ENCODE measurements at places on chromosomes 12 and 14.

GRCh38 chr12:132105467-132105866 is 38.7 kb downstream of the DDX51 start:
- DNase-seq: no peak

GRCh38 chr12:109680264-109681005 is 33.2 kb upstream of the FAM222A start:
- no peak for DNase-seq

DNA sequence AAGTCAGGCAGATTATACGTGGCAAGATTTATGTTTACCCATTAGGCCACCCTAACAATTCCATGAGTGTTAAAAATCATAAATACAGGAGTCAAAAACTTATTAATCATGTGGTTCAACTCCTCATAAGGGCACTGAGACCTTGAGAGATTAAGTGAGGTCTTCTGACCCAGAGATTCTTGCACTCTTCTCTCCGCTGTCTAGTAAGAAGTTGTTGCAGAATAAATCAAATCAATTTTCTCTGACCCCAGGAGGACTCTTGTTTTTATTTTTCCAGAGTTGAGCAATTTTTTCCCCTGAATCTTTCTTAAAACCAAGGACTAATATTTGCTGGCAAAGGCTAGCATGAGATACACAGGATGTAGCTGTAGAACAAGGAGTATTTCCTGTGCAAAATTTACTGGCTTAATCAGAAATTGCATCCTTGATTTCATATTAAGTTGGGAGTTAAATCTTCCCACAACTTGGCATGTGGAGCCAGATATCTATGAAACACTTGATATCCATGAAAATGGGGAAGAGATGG is 90.9 kb upstream of the PTHLH start:
- no peak for DNase-seq

DNA sequence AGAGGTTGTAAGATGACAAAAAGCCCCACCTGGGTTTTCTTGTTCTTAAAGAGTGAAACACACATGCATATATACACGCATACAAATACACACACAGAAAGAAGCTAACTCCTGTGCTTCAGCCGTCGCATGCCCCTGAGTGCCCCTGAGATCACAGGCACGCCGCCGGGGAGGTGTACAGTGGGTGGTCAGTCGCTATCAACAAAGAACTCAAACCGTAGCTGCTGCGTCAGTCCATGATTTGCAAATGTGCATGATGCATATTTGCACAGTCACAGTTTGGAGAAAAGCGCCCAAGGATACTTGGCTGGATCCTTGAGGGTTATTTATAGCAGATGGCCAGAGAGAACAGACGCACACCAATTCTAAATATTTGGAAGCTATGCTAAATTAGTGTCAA is 206.9 kb downstream of the TMEM132D start:
- no peak for DNase-seq

DNA sequence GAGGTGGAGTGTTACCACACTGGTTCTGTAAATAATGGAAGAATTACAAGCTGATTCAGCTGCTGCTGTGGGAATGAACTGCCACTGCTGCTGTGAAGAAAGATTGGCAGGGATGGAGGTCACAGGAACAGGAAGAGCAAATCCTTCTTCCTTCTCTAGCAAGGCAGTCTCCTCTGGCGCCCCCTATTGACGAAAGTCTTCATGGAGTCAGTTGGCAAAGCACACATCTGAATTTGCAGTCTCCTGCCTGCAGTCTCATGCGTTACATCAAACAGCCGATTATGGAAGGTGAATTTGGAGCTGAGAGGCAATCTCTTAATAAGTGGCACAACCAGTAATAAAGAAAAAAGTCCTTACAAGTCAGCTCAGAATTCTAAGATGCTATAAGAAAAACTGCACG is 106.0 kb upstream of the TMTC1 start:
- DNase-seq: no peak

DNA sequence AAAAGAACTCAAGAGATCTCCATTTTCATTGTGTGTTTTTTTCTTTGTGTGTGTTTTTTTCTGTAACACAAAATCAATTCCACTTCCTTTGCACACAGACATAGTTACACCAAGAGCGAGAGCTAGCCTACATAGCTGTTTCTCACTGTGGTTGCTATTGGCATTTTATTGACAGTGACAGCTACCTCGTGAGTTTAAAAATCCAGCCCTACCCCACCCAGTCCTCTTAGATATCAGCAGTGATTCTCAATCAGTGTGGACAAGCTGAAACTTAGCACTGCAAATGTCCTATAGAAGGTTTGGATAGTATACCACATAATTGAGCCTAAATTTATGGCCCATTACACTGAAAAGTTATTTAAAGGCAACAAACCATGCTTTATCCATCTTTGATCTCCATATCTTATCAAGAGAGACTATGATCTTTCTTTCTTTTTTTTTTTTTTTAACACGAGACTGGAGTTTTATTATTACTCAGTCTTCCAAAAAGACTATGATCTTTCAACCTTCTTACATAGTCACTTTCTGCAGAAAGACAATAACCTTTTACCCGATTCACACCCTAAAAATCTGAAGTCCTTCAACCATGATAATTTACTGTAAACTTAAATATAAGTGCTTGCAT is 46.8 kb downstream of the ATP2B1 start:
- no peak for DNase-seq

GRCh38 chr14:72907886-72908285 is 14.0 kb upstream of the DPF3 start:
- no peak for DNase-seq

DNA sequence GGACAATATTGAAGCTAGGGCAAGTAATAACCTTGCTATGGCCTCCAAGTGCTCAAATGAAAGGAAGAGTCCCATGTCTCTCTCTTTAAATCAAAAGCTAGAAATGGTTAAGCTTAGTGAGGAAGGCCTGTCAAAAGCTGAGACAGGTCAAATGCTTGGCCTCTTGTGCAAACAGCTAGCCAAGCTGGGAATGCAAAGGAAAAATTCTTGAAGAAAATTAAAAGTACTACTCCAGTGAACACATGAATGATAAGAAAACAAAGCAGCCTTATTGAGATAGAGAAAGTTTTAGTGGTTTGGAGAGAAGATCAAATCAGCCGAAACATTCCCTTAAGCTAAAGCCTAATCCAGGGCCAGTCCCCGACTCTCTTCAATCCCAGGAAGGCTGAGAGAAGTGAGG is 84.1 kb upstream of the PLEKHA5 start:
- DNase-seq: no peak

- DNase-seq: no peak
Observed at GRCh38 chr12:15808250-15808649, 19.1 kb upstream of the EPS8 start.

DNA sequence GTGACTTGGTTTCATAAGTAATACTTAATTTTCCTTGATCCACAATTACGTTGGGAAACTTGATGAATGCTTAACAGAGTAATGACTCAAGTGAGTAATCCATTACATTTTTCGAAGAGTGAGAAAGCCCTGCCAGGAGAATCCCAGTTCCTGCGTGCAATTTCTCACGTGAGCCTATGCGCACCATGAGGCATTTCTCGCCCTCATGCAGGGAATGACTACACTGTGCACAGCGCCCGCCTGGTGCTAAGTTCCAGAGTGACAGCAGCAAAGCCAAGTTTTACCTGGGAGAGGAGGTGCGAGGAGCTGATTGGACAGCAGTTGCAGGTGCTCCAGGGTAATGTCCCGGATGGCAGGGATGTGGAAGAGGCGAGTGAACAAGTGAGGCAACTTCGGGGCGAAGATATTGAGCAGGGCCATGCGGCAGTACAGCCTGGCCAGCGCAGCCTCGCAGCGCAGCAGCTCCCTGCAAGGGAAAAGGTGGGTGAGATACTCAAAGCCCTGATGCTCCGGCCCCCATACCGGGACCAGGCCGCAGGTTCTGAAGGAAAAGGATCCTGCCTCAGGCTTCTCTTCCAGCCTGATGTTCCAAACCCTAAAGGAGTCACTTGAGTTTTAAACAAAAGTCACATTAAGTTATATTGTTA is 69.4 kb downstream of the TRAFD1 start:
- no peak for DNase-seq

DNA sequence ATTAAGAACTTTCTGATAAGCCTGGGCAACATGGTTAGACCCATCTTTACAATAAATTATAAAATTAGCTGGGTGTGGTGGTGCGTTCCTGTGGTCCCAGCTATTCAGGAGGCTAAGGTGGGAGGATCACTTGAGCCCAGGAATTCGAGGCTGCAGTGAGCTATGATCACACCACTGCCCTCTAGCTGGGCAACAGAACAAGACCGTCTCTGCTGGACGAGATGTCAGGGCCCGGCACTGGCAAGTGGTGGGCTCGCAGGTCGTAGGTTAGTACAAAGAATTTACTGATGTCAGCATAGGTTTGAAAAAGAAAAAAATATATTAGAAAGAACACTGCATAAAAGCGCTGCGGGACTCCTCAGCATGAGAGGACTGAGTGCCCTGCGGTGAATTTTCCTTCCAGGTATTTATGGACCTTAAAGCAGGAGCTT is 15.7 kb upstream of the VSIG10 start:
- no peak for DNase-seq

- no peak for DNase-seq
Observed at GRCh38 chr14:30527196-30527595, 31.8 kb upstream of the G2E3 start.

DNA sequence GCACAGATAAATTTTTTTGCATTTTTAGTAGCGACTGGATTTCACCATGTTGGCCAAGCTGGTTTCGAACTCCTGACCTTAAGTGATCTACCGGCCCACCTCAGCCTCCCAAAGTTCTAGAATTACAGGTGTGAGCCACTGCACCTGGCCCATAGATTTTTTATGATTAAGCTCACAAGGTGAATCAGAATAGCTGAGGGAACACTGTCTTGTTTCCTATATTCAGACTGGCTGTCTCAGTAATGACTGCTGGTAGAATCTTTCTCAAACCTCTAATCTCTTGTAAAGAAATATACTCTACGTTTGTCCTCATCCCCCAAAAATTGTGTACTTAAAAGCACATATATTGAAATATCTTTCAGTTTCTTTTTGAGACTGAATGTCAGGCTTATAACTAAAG is 362.1 kb downstream of the EGLN3 start:
- no peak for DNase-seq

DNA sequence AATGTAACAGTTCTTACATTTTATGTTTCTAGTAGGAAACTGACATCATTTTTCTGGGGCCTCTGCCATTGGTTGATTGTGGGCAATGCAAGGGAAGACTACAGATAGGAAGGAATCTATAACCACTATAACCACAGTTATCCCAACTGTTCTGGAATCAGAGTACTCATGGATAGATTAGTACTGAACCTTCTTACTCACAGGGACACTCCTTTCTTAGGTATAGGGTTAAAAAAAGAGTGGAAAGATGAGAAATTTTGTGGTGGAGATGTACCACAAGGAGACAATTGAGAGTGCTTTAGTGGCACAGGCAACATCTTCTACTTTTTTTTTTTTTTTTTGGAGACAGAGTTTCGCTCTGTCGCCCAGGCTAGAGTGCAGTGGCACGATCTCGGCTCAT is 21.0 kb downstream of the TMEM116 start:
- DNase-seq: no peak

DNA sequence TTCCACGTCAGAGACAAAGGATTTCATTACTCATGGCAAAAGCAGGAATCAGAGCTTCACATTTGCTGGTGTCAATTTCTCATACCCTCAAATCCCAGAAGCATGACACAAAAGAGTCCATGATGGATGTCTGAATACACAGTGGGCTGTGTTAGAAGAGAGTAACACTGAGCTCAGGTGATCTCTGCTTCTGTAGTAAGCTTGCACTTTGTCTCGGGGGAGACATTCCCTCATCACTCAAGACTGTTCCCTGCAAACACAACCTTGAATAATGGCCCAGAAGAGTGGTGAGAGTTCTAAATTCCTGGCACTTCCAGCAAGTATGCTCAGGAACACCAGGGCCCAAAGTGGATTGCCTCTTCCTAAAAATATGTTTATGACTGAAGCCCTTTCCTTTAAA is 1787.2 kb upstream of the SEL1L start:
- no peak for DNase-seq

DNA sequence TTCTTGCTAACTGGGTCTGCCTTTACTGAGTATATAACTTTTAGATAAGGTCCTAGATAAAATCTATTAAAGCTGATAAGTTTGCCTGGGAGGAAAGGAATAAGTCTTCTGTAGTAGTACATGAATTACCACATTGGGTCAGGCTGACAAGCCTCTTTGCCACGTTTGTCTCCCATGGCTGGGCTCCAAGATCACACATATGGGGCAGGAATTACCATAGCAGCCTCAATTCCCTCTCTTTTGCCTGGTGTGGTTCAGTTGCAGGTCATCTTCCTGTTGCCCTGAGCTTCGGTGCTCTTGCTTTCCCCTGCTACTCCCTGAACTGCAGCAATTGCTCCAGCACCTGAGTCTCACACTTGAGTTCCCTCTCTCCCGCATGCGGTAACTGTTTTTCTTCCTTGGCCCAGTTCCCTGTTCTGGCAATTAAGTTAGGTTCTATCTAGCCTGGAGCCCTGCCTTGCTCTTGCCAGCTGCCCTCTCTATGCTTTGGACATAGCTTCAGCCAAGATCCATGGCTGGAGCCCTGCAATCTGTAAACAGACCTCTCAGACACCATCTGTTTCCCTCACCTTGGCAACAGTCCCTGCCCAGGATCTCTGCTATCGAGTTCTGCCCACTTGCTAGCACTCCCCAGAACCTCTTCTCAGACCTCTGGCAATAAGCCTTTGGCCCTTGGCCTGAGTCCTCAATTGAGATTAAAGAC is 5.8 kb upstream of the GLT8D2 start:
- DNase-seq: no peak

DNA sequence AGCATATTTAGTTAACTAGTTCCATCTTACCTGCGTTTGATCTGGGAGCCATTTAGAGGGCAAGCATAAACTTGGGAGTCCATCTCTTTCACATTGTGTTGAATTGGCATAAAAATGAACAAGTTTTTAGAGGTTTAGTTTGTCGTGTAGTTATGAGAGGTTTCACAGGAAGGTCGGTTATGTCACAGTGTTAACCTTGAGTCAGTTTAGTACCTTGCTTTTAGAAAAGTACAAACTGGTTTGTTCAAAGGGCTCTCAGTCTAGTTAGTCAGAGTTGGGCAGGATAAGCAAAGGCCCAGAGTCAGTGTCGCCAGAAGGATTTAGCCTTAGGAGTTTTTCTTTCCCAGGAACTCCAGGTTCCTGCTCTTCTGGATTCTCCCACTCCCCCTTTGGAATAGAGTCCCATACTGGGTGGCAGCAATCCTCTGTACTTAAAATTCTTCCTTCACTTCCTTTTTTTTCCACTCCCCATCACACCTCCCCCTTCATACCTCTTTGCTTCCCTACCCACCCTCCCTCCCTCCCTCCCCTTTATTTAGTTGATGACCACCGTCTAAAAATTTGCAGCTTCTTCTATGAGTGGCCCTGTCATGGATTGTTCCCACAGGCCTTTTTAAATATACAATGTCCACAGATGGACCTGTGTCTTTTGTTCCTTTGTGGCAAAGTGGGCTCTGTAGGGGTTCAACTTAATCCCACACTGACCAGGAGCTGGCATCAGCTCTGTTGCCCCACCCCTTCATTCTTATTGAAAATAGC is 12.1 kb downstream of the PCBP2 start:
- DNase-seq: no peak

DNA sequence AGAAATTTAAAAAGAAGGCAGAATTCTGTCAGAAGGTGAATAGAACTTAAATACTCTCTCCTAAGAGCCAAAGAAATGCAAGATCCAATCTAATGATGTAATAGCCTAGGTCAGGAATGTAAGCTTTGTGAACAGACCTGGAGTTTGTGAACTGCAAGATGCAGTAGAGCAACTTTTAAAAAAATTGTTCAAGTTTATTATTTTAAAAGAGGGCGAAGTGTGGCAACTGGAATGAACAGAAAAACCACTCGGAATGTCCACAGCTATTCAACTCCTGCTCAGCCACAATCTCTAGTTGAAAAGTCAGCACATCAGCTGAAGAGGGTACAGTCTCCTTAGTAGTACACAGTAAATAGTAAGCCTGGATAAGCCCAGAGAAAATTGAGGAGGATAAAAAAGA is 228.8 kb downstream of the PPFIA2 start:
- no peak for DNase-seq

GRCh38 chr12:103138538-103138937 is 181.1 kb downstream of the ASCL1 start:
- DNase-seq: no peak

Measured in NCI-H187 treated with DMSO at 0.1 percent for 48 hours (cell line).